ENCODE measurements at places on chromosomes 5 and 9.

DNA sequence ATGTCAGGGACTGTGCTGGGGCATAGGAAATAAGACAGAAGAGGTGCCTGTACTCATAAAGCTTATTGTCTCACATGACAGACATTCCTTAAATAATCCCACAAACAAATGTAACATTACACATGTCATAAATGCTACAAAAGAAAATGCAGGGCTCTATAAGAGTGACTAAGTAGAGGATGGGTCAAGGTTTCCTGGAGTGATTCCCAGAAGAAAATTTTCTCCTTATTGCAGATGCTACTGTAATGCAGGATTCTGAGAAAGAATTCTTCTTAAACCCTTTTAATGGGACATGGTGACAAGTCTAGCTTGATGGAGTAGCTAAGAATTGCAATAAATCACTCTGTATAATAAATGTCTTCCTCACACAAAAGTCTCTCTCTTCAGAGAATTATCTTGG lies 55.7 kb downstream of the SH3TC2 start:
- no peak for DNase-seq

GRCh38 chr5:135578685-135579341 lies at the start of gene CXCL14:
TSS of gene CXCL14 (minus strand) at chr5:135578991. CDS start at chr5:135578778, 213 bp downstream.
- DNase-seq: no peak

- no peak for DNase-seq
Measured at GRCh38 chr9:129225815-129226214, 47.8 kb upstream of the IER5L start.

DNA sequence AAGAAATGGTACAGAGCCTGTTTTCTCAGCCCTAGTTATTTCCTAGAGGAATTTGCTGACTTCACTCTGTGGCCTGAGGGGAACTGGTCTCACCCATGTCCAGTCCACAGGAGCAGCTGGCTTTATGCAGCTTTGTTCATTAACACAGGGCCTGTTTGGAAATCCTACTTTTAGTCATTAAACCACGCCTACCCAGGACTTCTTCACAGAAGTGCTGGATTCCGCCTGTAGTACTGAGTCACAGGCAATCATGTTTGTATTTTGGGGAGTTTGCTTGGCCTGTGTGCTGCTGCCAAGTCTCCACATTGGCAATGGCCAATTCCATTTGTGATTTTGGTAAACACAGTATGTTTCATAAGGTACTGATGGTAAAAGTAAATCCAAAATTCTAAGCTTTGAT lies 52.8 kb downstream of the CTNND2 start:
- DNase-seq: no peak

DNA sequence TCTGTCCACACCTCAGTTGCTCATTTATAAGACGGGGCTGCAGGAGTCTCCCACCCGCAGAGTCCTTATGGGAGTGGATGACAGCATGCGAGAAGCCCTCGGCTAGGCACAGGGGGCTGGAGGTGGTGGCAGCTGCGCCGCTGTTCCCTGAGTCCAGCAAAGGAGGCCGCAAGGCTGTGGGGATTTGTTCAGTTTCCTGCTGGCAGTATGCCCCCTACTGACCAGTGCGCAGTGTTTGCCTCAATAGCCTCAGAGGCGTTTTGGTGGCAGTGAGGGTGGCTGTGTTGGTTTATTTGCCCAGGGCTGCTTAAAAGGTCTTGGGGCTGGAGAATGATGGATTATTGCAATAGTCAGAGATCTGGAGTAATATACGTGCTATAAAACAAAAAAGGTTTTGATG lies 176.3 kb upstream of the OTULINL start:
- no peak for DNase-seq

GRCh38 chr5:179475208-179475751 lies 75.1 kb upstream of the RUFY1 start:
- DNase-seq: no peak

GRCh38 chr9:110655754-110656641 lies 12.6 kb upstream of the MUSK start:
- DNase-seq: no peak

DNA sequence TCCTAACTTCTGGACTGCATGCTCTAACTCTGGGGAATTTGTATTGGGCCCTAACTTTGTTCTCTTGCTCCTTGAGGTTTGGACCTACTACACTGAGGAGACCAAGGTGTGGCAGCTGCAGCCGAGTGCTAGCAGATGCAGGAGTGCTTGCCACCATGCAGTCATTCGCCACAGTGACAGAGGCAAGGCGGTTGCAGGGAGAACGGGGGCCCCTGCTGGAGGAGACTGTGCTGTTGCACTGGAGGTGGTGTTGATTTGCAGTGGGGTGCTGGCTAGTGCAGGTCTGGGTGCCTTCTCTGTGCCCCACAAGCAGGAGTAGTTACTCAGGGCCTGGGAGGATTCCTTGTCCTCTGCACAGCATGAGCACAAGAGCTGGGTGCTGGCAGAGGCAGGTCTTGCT lies 22.4 kb upstream of the DIRAS2 start:
- DNase-seq: no peak

- no peak for DNase-seq
Measured at GRCh38 chr9:9912459-9912858, 700.3 kb downstream of the PTPRD start.

GRCh38 chr9:82271106-82271561 lies 282.6 kb downstream of the SPATA31D1 start:
- DNase-seq: peak; percentile 86

DNA sequence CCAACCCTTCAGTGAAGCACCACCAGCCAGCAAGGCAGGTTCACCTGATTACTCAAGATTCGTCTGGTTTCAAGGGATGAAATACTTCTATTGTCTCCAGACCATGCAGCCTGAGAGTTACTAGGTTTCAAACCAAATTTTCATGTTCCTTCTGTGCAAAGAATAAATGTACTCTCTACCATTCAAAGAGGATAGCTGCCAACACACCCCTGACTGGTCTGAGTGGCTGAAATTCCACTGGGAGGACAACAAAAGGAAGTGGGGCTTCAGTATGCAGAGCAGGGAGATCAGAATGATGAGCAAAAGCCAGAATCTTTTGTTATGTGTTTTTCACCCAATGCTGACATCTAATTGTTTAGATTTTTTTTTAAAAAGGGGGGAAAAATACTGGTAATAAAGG lies 356.3 kb downstream of the BNC2 start:
- DNase-seq: no peak

GRCh38 chr5:58786035-58786434 lies 203.2 kb downstream of the RAB3C start:
- DNase-seq: no peak

- DNase-seq: no peak
Measured at GRCh38 chr5:149615976-149616375, 34.7 kb downstream of the ARHGEF37 start.

DNA sequence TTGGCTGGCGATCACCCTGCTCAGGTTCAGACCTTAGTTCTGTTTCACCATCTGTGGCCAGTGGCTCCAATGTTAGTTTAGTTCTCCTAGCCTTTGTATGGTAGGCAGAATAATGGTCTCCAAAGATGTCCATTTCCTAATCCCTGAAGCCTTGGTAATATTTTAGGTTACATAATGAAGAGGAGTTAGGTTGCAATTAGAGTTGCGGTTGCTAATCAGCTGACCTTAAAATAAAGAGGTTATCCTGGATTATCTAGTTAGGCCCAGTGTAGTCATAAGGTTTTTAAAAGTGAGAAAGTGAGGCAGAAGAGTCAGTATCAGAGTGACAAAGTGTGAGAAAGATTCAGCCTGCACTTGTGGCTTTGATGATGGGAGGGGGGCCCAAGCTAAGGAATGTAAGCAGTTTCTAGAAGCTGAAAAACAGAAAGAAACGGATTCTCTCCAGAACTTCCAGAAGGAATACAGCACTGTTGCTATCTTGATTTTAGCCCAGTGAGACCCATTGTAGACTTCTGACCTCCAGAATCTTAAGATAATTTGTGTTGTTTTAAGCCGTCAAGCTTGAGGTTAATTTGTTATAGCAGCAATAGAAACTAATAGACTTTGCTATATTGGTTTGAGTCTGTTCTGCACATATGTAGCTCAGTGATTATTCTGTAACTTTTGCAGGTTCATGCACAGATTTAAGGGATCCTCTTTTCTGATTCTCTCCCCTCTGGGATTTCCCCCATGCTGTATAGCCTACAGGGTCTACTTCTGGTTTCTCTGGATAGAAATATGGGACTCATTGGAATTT lies 21.6 kb downstream of the LNPEP start:
- no peak for DNase-seq

Data from SJSA1 (cell line).